ENCODE measurements at places on chromosomes 1 and 21.

GRCh38 chr1:6603238-6603914 is 707 bp upstream of the KLHL21 start:
- no peaks in the 10 kb centered on the region for H3K27me3 ChIP-seq
- H3K36me3 ChIP-seq, result no peaks in the 10 kb centered on the region
- peak; percentile 79 for DNase-seq
- peak overlapping the region; percentile 96 for H3K27ac ChIP-seq
- peak overlapping the region; percentile 41 for H3K4me3 ChIP-seq

DNA sequence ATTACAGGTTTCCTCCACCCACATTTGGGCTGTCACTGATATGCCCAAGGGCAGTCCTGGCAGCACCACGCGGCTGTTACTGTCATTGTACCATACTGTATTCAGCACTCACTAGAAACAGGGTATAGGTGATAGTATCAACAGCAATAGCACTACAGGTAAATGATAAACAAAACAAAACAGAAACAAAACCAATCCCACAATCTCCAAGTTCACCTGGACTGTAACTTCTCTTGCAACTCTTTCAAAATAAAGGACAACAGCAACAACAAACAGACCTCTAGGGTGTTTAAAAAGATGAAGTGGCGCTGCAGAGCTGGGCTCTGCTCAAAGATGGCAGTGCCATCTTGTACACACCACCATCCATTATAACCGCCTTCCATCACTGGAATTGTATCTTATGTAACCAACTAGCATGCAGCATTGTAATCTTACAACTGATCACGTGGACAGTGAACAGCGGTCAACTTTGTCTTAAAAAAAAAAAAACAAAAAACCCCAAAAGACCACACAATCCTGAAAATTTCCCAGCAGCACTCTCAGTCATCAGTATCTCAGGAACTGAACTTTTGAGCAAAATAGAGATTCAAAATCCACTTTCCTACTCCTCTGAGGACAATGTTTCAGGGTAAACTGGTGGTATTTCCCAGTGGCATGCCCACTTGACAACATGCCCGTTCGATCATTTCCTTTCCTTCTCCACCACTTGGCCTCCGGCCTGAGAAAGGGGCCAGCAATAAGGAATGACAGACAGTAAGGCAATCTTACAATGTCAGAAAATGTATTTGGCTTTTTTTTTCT is 3.8 kb downstream of the IRF2BP2 start:
- DNase-seq, result peak; percentile 84
- peak overlapping the region; percentile 92 for H3K27ac ChIP-seq
- H3K27me3 ChIP-seq, result no peaks in the 10 kb centered on the region
- H3K4me3 ChIP-seq, result peak overlapping the region; percentile 60

GRCh38 chr1:63675420-63675931 is 82.3 kb downstream of the PGM1 start:
- no peak overlapping the region for H3K27ac ChIP-seq
- H3K4me1 ChIP-seq, result peaks cover 10% of the 10 kb centered on the region
- DNase-seq, result peak; percentile 96
- no peak overlapping the region for H3K4me3 ChIP-seq
- H3K27me3 ChIP-seq, result no peaks in the 10 kb centered on the region
- no peaks in the 10 kb centered on the region for H3K36me3 ChIP-seq

GRCh38 chr1:34916104-34916503 is 13.3 kb downstream of the DLGAP3 start:
- H3K27me3 ChIP-seq, result no peaks in the 10 kb centered on the region
- no peaks in the 10 kb centered on the region for H3K36me3 ChIP-seq
- H3K27ac ChIP-seq, result no peak overlapping the region
- H3K4me3 ChIP-seq, result peak overlapping the region; percentile 22

DNA sequence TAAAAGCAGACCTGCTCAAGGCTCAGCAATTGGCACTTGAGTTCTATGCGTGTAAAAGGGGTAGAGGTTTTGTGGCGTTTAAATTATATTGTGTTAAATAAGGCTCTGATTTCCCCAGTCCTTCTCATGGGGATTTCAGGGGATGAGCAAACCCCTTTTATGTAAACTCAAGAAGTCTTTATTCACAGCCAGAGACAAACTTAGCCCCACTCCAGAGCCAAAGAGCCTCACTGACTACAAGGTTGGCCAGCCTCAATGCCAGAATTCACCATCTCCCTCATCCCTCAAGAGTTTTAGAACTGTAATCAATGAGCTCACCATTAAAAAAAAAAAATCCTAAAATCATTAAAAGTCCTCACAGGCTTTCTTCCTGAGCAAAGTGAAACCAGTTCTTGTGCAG is 107.8 kb downstream of the SLC30A10 start:
- no peak overlapping the region for H3K27ac ChIP-seq
- no peak overlapping the region for H3K4me3 ChIP-seq
- H3K36me3 ChIP-seq, result no peaks in the 10 kb centered on the region

GRCh38 chr1:235503403-235504121 is 690 bp downstream of the B3GALNT2 start:
- no peaks in the 10 kb centered on the region for H3K36me3 ChIP-seq
- peak; percentile 72 for DNase-seq
- peak overlapping the region; percentile 77 for H3K4me3 ChIP-seq
- peak overlapping the region; percentile 94 for H3K27ac ChIP-seq
- peaks cover 8% of the 10 kb centered on the region for H3K4me1 ChIP-seq
- no peaks in the 10 kb centered on the region for H3K27me3 ChIP-seq
